ENCODE measurements at places on chromosomes 1 and 21. TPM values are rescaled to one million over a fixed set of nuclear protein-coding genes. Genes with fewer than 3 reads are reported as not detected.

Gene LCE1D
- not detected for total RNA-seq

Gene CLDN8
- not detected for total RNA-seq

Gene LCE2B
- not detected for total RNA-seq

Gene FCRLB
- 0.97 TPM for total RNA-seq

Gene LGR6
- not detected for total RNA-seq

Gene GBP5
- total RNA-seq = 261 TPM

Gene FAM177B
- total RNA-seq = not detected

Gene NBPF3
- total RNA-seq = 5.1 TPM

Gene CPLANE2
- total RNA-seq = 6.1 TPM

- DNase-seq = no peak
Measured at GRCh38 chr1:221076391-221076811, 197.2 kb downstream of the HLX start.

DNA sequence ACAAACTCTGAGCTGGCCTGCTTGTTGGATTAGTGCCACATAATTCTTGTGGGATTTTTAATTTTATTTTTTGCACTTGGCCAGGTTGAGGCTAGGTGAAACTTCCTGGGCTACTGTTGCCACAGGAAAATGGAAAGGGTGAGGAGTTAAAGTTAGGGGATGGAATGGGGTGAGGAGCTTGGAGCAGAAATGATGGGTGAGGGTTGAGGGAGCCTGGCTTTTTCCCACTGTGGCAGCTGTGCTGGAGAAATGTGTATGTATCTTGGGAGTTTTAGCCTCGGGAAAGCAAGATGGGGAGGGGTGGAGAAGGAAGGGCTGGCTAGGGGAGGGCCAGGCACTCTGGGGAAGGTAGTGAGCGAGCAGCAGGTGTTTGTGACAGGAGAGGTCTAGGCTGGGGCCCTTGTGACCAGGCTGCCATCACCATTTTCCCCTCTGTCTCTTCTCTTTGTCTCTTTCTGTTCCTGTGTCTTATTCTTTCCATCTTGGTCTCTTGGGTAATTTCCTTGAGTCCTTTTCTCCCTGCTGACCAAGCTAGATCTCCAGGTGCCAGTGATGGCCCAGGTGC, 2.0 kb downstream of the ZNF687 start:
- no peak for DNase-seq

DNA sequence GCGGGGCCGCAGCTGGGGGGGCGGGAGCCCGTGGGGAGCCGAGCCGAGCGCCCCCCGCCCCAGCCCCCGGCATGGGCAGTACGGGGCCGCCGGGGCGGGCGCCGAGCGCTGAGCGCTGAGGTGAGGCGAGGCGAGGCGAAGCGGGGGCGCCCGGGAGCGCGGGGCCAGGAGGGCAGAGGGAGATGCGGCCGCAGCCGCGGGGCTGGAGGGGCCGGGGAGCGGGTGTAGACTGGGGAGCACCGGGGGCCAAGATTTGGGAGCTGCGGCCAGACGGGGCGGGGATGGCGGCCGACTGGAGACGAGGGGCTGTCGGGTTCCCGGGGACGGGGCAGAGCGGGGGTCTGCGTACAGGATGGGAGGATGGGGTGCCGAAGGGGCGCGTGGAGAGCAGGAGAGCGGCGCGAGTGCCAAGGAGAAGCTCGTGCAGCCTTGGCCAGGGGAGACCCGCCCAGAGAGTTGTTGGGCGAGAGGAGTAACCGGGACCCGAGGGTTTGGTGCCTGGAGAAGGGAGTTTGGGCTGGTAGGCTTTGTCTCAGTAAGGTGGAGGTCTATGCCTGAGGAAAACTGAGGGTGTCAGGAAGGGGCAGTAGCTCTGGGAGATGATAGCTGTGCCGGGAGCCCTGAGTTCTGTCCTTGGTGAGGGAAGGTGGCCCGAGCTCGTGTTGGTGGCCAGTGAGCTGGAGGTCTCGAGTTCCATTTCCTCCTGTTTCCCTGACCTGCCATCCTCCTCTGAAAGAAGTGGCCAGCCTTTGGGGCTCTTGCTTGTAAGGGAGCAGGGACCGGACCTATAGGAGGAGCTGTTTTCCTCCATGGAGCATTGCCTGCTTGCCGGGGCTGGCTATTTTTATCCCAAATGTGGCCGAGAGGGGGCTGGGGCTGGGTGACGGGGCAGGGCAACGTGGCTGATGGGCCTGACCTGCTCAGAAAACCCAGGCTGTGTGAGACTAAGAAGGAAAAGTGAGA, 539 bp downstream of the ATP8B2 start:
- peak; percentile 54 for DNase-seq

DNA sequence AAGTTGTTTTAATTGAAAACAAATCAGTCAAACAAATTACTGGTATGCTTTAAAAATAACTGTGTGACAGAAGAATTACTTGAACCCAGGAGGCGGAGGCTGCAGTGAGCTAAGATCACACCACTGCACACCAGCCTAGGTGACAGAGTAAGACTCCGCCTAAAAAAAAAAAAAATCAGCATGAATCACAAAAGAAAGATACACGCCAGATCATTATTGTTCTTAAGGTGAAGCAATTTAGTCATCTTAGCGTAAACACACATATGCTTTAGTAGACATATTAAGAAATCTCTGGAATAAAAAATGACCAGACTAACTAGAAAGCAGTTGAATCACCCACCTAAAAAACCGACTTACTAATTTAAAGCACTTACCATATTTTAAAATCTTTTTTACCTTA, 20.2 kb downstream of the RERE start:
- no peak for DNase-seq

DNA sequence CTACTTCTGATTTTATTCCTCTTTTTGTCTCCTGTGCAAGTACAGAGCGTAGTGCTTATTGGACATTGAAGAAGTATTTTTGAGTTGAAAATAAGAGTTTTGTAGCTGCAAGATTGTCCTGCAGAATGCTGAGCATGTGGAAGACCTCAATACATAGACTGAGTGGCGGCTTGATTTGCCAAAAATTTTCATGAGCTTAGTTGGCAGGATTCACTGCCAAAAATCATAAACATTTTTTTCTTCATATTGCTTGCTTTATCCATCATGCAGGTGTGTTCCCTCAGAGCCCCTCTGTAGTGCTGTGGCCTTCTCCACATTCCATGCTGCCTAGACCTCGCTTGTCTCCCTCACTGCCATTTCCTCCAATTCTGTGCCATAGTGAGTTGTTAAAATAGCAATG, 100.1 kb downstream of the DUSP10 start:
- no peak for DNase-seq

- no peak for DNase-seq
Measured at GRCh38 chr1:178986204-178986603, 39.5 kb upstream of the FAM20B start.

GRCh38 chr1:214565310-214565709, 13.9 kb upstream of the PTPN14 start:
- no peak for DNase-seq

GRCh38 chr1:21865943-21866706, 54.1 kb downstream of the LDLRAD2 start:
- no peak for DNase-seq

DNA sequence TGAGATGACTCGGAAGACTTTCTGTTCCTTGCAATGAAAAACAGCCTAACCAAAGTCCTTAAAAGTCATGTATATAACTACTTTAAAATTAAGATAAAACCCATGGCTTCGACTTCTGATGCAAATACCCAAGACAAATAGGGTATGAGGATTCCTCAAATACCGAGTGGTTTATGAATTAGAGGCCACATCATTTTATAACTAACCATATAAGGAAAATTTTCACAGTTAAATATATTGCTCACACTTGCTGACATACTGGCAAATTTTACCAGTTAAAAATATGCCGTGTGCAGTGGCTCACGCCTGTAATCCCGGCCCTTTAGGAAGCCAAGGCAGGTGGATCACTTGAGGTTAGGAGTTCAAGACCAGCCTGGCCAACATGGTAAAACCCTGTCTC, 5.4 kb downstream of the RERE start:
- DNase-seq = no peak

GRCh38 chr1:89286549-89287180, 14.0 kb upstream of the GBP5 start:
- DNase-seq = peak; percentile 50

DNA sequence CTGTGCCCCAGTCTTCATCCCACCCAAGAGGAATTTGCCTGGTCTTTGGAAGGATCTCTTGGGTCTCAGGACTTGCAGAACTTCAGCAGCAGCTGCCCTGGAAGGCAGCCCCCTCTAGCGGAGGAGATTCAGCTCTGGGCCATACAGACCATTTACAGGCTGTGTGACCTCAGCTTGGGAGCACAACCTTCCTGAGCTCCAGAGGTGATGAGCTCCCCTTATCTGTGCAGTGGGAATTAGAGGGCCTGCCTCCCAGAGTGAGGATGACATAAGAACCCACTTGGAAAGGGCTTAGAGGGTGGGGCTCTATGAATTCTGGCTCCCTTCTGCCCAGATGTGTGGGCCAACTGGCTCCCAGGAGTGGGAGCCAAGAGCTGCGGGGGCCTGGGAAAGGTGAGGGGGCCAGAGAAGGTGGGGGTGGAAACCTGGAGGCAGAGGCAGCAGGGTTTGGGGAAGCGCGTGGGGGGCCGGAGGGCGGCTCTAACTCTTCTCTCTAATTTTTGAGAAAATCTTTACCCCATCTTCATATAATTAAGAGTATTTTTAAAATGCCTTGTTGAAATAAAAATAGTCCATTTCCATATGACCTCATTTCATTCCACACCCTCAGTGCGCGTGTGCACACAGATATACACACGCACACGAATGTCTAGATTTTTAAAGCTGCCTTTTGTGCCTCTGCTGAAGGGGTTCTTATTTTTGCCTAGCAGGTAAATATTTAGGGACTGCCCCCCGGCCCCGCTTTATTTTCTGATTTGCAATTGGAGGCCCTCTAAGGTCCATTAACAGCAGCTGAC, 21.5 kb downstream of the EPHB2 start:
- no peak for DNase-seq

GRCh38 chr1:209154912-209155311, 428.6 kb upstream of the CAMK1G start:
- no peak for DNase-seq

DNA sequence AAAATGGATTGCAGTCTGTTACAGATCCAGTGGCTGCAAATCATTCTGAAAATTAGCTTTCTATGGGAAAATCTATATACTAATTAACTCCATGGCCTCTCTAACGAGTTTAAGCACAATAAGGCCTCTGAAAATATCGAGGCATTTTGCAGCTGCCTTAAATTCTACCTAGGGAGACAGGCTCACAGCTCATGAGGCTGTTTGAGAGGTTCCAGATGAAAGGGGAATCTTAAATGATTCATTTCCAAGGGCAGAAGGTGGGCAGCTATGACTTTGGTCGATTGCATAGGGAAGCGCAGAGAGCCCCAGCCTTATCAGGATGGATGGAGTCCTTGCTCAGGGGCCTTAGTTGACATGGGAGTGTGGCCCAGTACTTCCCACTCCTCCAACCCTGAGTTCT, 216.8 kb upstream of the POU3F1 start:
- DNase-seq = no peak

- no peak for DNase-seq
Measured at GRCh38 chr1:205578780-205579571, 52.8 kb downstream of the ELK4 start.

DNA sequence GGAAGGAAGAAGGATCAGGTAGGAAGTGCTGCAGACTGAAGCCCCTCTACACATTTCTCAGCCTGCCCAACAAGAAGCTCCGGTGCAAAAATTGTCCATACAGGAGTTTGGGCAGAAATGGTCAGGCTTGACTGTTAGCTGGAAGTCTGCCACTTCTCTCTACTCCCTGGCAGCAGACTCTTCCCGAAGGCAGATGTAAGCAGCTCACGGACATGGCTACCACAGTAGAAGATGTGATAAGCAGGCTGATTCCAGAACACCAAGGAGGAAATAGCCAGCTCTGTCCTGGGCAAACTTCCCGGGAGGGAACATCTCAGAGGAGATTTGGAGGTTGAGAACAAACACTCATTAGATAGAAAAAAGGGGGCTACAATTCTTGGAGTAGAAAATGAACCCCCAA, 52.6 kb downstream of the TRABD2B start:
- DNase-seq = no peak

DNA sequence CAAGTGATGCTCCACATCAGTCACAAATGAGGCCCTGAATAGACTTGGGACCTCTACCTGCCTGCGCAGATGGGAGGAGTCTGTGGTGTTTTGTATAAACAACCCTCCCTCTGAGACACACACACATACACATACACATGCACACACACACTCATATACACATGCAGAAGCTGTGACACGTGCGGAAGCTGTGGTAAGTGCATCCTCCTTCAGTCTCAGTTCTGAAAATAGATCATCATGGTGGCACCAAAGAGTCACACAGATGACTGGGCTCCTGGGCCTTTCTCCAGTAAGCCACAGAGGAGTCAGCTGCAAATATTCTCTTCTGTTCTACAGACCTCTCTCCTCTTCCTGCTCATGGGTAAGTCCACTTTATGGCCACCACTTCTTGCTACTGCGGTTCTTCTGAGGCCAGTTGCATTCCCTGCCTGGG, at the start of gene LY9:
LY9 (plus strand) TSS at position 224 of the 433 bp plus-strand sequence; CDS start at position 238, 14 bp downstream.
- peak; percentile 89 for DNase-seq

GRCh38 chr1:6467224-6467623, 1.3 kb upstream of the TNFRSF25 start:
- DNase-seq = no peak

- no peak for DNase-seq
Measured at GRCh38 chr1:199956005-199956404, 71.5 kb upstream of the NR5A2 start.

DNA sequence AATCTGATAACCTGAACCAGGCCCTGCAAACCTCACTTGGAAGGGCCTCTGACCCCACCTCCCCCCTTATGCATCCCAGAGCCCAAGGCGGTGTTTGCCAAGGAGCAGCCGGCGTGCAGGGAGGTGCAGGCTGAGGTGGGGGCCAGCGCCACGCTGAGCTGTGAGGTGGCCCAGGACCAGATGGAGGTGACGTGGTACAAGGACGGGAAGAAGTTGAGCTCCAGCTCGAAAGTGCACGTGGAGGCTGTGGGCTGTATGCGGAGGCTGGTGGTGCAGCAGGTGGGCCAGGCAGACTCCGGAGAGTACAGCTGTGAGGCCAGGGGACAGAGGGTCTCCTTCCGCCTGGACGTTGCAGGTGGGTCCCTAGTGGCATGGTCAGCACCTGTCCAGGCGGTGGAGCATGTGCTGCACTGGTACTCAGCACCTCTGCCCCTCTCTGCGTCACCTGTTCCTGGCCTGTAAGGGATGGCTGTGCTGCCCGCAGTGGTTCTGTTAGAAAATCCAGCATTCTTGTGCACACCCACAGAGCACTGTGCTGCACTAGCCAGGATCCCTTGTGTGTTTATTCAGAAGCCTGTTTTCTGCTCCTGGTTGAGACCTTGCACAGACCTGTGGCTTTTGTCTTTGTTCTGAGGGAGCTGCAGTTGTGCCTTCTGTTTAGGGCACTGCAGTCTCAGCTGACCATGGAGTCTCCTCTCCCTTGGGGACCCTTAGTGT, 11.6 kb downstream of the OBSCN start:
- peak; percentile 14 for DNase-seq

- DNase-seq = no peak
Measured at GRCh38 chr1:29901624-29902325, 665.5 kb downstream of the PTPRU start.

DNA sequence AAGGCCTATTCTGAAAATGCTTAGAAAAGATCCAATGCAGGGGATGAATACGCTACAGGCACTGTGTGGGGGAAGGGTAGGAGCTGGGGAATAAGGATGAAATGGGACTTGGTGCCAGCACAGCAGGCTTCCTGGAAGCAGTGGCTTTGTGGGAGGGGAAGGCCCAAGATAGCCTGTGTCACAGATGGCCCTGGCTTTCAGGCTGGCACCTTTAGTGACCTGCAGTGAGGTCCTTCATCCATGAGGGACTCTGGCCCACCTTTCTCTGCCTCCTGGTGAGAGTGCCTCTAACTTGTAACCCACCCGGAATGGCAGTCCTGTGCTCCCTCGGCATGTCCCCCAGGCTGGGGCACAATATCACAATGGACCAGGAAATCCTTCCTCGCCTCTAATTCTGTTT, 919 bp downstream of the CHI3L1 start:
- no peak for DNase-seq

- peak; percentile 19 for DNase-seq
Measured at GRCh38 chr1:2209400-2210083, 15.0 kb upstream of the FAAP20 start.

Data from activated CD8-positive, alpha-beta T cell treated with anti-CD3 and anti-CD28 coated beads, Interleukin-2, amount 10 ng/mL, durations not matched to agents 7 days and 5 days (primary cell).